Hematopoietic multipotent progenitor cell treated with erythropoietin and hydrocortisone succinate and interleukin-3 and kit ligand, for 17 days (in vitro differentiated cells): ENCODE measurements at places on chromosomes 16 and 17.

DNA sequence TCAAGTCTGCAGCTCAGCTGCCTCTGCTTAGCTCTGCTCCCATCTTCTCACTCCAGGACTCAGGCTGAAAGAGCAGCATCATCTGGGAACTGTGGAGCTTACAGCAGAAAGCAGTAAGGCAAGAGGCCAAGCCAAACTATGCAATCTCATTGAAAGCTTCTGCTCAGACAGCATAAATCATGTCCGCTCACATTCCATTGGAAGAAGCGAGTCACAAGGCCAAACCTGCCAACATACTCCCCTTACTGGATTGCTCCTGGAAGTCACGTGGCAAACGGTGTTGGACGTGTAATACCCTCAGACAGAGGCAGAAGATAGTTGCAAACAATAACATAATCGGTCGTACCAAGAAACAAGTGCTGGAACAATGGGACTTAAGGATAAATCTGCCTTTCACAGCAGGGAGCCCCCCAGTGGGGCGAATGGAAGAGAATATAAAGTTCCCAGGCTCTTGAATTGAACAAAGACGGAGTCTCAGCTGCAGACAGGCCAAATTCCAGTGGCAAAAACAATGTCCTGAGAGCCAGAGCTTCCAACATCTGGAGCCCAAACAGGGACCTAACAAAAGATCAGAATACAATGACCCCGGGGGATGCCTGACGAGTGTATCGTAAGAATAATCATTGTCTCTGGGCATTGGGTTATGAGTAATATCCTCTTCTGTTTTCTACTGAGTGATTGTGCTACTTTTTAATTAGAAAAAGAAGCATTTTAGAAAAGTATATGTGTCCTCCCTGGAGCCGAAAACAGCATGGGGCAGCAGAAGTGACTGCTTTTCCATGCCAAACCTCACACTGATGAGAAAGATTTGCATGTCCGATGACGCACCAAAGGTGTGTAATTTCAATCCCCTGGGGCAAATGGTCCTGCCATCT, 68.4 kb downstream of the CMC2 start:
- no peak for DNase-seq

DNA sequence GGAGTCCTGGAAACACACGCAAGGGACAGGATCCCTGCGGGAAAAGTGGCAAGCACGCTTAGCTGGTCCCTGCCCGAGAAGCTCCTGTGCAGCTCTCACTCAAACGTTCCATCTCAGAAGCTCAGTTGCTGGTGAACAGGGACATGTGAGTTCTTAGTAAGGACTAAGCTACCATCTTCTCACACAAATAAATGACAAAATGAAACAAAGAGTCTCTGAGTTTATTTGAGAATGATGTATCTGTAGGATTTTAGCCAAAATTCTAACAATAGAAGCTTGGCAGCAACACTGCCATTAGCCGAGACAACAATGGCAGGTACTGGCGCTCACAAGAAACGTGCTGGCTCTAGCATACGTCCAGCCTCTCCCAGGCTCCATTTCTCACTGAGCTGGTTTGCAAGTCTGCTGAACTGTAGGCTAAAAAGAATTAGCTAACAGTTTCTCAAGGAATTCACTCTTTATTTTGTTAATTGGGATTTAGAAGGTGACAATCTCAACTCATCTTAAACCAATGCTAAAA, 90.2 kb downstream of the VPS53 start:
- DNase-seq = no peak

DNA sequence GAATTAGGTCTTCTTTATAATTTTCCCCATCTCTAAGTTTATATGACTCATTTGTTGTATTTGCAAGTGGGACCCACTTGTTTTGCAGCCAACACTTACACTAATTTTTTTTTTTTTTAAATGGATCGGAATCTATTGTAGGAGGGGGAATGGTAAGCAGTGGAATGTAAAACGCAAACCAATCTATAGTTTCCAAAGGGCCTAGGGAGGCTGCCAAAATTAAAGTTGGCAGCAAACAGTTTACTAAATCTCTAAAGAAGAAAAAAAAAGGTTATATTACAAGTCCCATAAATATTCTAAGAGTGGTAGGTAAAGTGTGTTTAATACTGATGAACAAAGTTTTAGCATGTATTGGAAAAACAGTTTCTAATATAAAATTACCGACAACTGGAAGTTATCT, 416.8 kb upstream of the SALL1 start:
- DNase-seq = no peak

DNA sequence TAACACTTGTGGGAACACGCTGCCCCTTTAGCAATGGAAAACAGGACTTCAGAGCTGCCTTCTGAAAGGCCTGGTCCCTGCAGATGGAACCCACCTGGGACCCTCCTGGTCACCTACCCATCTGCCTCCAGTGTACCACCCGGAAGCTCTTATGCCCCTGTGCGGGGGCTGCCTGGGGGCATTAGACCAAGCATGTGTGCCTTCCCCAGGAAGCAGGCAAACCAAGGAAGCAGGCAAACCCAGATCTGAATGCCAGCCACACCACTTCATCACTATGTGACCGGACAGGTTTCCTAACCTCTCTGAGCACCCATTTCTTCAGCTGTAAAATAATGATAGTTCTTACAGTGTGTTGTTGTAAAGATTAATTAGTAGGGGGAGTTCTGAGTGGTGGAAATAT, 20.8 kb upstream of the LRRC37A3 start:
- DNase-seq = no peak

- DNase-seq = no peak
Measured at GRCh38 chr16:10497132-10498101, 83.0 kb downstream of the EMP2 start.
